Stimulated activated CD4-positive, alpha-beta T cell treated with anti-CD3 and anti-CD28 coated beads, TNF-alpha, amount 100 ng/mL, for 48 hours (primary cell): ENCODE measurements at places on chromosomes 3 and 15.
A peak's percentile ranks its signal among the peaks of the same experiment; 100 is the strongest.

GRCh38 chr3:106703524-106703923 is 673.7 kb upstream of the CCDC54 start:
- no peak for DNase-seq

GRCh38 chr3:158748237-158748828 is 16.1 kb upstream of the RARRES1 start:
- DNase-seq, result no peak

GRCh38 chr15:58462547-58462946 is 30.8 kb downstream of the LIPC start:
- DNase-seq, result no peak

GRCh38 chr3:185746470-185746869 is 78.4 kb downstream of the IGF2BP2 start:
- no peak for DNase-seq

DNA sequence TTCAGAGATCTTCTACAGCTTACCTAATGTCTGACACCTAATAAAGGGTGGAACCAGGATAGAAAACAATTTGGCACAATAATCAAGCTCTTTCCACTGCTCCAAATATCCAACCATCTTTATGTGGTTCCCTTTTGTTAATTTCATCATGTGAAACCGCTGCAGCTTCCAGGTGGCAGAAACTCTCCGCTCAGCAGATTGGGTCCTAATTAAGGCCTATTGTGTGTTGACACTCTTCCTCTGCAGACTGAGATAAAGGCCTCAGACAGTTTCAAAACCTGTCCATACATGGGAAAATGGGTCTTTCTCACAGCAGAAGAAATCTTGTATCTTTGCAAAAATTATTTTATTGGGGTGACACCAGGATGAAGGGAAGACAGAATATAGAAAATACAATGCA is 1002.4 kb upstream of the SEMA6D start:
- no peak for DNase-seq

DNA sequence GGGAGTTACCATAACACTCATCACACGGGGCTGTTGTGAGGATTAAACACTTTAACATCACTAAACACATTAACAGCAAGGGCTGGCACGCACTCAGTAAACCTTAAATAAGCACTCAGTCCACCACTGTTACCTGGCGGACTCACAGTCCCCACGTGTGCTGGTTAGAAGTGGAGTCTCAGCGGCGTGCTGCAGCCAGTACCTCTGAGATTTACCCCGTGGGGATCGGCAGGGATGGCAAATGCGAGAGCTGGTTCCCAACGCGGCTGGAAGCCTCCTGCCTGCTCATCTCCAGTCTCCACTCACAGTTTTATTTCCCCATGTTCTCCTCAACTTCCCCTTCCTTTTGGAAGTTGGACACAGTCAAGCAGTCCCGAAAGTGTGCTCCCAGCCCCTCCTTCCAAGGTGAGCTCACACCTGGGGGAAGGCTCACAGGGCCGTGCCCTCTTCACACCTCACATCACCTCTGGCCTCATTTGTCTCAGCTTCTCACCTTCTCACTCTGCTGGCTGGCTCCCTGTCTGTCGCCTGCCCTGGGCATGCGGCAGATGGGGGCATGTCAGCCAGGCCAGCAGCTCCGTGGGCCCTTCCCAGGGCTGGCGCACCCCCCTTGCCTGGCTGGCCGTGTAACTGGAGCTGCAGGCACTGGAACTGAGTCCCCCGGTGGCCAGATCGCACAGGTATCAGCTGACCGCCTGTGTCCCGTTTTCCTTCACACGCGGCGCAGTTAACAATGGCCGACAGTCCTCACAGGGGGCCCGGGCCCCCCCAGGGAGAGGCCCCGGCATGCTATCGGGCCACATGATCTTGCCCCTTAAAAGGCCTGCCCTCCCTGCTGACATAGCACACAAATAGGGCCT is 87.1 kb downstream of the WNT7A start:
- DNase-seq, result no peak

GRCh38 chr3:196012481-196012880 is 69.4 kb downstream of the TFRC start:
- no peak for DNase-seq

- DNase-seq, result no peak
Measured at GRCh38 chr15:60757831-60758570, 279.1 kb upstream of the ICE2 start.

- peak; percentile 70 for DNase-seq
Measured at GRCh38 chr15:89416339-89417183, 79.8 kb downstream of the RHCG start.

GRCh38 chr3:141218162-141218835 is 13.3 kb upstream of the PXYLP1 start:
- no peak for DNase-seq

DNA sequence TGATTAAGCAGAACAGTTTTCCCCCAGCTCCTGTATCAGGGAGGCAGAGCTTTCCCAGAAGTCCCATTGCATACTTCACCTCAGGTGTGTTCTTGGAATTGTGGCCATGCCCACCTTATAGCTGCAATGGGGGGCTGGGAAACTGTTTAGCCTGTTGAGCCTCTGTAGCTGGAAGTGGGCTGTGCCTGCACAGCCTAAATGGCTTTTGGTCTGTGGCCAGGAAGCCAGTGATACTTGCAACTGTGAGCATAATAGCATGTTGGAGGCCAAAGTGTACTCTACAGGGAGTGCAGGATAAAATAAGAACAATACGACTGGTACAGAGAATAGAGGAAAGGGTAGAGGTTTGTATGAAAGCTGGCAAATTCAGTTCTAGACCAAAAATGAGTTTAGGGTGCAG is 248.5 kb downstream of the PTPRG start:
- no peak for DNase-seq
